ENCODE measurements at places on chromosomes 12 and 14. TPM values are rescaled to one million over a fixed set of nuclear protein-coding genes. Genes with fewer than 3 reads are reported as not detected.

The TMEM30B gene
- 9.3 TPM for total RNA-seq

The PLEK2 gene
- total RNA-seq, result 4.0 TPM

The ART4 gene
- total RNA-seq, result 4.8 TPM

The SIX6 gene
- not detected for total RNA-seq

The STON2 gene
- total RNA-seq, result 53.5 TPM

The ZFHX2 gene
- total RNA-seq, result 0.32 TPM

The KRT2 gene
- total RNA-seq, result not detected

The TAS2R42 gene
- total RNA-seq, result not detected

The CLEC12A gene
- 1.5 TPM for total RNA-seq

The ST8SIA1 gene
- 19.8 TPM for total RNA-seq

The MIPOL1 gene
- 48.4 TPM for total RNA-seq

The PRIMA1 gene
- total RNA-seq, result 1.3 TPM

The RIMBP2 gene
- total RNA-seq, result 2.7 TPM

The KRT1 gene
- total RNA-seq, result 0.42 TPM

The KRT4 gene
- total RNA-seq, result 6.3 TPM

The GPX2 gene
- 21.0 TPM for total RNA-seq

The RASSF9 gene
- 10.4 TPM for total RNA-seq

The GRIN2B gene
- total RNA-seq, result 1.7 TPM

GRCh38 chr12:80118565-80119324 is 19.4 kb downstream of the OTOGL start:
- DNase-seq, result no peak

DNA sequence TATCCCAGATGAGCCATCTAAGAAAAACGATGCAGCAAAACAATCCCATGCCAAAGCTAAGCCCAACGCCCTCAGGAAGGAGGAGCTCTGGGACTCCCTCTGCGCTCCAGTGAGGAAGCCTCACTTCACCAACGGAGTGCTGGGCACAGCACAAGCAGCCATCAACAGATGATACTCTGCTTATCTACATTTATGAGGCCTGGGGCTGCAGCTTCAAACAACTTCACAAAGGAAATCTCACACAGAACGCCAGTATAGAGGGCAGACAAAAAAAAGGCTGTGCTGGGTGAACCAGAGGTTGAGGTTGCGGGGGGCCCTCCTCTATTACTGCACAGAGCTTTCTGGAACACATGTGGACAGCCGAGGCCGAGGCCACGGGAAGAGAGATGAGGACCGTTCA is 34.9 kb upstream of the GPR68 start:
- no peak for DNase-seq

- DNase-seq, result no peak
Observed at GRCh38 chr14:34387974-34388516, 74.0 kb downstream of the SPTSSA start.

- peak; percentile 21 for DNase-seq
Observed at GRCh38 chr12:111643427-111643826, 42.3 kb downstream of the BRAP start.

GRCh38 chr12:71746974-71747611 is 7.6 kb upstream of the RAB21 start:
- DNase-seq, result no peak

GRCh38 chr12:66555113-66555512 is 123.8 kb downstream of the GRIP1 start:
- DNase-seq, result no peak

DNA sequence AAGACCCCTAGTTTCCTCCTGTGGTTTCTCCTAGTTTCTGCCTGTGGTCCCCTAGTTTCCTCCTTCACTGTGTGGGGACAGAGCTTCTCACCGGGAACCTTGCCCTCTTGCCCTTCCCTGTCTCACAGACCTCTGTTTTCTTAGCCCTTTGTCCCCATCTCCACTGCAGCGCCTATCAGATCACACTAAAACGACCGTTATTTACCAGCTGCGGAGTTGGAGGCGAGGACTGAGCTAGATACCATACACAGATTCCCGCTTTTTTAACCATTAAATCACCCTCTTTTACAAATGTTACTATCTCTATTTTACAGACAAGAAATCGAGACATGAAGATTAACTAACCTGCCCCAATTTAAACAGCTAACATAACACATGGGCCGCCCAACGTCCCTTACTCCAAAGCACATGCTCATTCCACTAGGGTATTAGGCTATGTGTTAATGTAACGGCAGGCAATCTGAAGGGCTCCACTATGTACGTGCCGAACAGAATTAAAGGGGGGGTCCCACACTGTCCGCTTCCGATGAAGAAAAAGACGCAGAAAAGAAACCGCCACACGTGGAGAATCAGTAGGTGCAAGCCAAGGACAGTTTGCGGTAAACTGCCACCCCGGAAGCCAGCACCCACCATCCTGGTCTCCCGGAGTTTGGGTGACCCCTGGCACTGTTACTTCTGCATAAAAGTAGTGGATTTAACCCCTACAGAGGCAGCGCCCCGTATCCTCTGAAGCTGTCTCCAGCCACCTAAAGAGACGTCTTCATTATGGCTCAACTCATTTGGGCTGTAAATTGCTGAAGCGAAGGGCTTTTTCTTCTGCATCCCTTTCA is 1.9 kb upstream of the FKBP4 start:
- DNase-seq, result no peak

DNA sequence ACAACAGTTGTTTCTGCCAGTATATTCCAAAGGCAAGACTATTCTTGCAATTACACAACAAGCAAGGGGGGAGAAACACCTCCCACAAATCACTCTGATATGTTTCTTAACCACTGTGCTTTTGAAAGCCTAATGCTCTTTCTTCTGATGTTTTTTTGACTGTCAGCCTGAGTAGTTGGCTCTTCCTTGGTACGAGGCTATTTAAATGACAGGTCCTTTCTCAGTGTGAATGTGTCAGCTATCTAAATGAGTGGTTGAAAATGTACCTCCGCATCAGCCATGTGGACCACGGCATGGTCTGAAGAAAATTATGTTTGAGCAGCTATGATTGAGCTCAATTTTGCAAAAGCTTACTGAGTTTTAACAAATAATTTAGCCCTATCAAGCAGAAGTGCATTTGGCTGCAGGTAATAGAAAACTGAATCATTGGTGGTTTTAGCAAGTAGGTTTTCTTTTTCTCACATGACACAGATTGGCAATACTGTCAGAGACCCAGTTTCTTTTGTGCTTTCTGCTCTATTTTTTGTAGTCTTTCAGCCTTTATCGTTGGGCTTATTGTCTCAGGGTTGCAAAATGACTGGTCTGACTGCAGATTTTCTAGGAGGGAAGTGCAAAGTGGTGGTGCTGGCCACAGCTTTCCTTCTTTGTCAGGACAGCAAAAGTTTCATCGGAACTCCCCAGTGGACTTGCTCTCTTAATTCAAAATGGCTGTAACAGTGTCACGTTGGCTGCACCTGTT is 162.8 kb downstream of the RGS6 start:
- no peak for DNase-seq

DNA sequence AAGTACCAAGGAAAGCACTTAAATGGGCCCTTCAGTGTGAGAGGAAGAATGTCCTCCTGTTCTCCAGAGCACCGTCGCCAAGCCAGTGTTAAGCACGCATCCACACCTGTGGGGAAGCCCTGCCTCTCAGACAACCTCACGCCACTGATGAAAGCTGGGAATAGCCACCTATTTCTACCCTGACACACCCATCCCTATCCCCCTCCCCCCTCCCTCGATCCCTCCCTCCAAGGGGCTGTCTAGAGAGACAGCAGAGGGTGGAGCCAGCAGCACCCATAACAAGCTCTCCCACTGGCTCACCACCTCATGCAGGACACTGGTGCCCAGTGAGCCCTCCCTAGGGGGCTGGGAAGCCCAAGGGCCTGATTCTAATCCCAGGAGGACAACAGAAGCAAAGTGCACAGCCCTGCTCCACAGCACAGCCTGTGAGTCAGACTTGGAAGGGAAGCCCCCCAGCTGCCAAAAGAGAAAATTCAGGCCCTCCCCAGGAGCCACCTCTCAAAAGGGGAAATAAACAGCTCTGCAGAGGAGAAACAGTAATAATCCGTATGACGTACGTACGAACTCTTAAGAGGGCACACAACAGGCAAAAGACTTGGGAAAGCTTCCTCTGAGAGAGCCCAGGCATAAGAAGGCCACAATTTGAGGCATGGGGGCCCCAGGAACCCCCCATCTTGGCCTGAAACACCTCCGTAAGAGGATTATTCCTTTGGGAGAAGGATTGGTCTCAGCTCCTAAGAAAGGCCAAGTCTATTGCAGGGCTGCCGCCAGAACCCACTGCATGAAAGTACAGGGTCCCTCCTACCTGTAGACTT is 7.8 kb downstream of the PITPNM2 start:
- no peak for DNase-seq

- no peak for DNase-seq
Observed at GRCh38 chr14:98176892-98177291, 1095.1 kb downstream of the BCL11B start.

- no peak for DNase-seq
Observed at GRCh38 chr12:69915964-69916363, 90.9 kb downstream of the MYRFL start.

GRCh38 chr12:93678779-93679178 is 1.6 kb downstream of the CRADD start:
- no peak for DNase-seq

GRCh38 chr14:79325071-79325470 is 886.2 kb downstream of the DIO2 start:
- DNase-seq, result no peak

DNA sequence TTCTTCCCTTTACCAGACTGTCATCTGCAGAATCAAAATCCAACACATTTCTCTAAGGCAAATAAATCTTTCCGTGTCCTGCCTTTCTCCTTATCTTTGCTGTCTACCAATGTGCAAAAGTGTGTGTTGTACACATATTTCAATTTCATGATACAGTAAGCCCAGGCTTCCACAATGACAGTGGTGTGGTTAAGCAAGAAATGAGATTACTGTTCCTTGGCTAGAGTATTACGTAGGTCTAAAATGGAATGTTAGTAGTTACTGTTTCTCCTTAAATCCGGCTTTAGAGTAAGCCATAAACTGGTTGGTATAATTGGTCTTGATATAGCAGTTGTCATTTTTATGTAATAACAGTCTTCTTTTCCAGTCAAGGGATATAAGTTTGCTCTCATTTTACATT is 82.0 kb downstream of the ACSS3 start:
- no peak for DNase-seq

GRCh38 chr12:92185052-92185451 is 39.4 kb upstream of the BTG1 start:
- DNase-seq, result no peak

DNA sequence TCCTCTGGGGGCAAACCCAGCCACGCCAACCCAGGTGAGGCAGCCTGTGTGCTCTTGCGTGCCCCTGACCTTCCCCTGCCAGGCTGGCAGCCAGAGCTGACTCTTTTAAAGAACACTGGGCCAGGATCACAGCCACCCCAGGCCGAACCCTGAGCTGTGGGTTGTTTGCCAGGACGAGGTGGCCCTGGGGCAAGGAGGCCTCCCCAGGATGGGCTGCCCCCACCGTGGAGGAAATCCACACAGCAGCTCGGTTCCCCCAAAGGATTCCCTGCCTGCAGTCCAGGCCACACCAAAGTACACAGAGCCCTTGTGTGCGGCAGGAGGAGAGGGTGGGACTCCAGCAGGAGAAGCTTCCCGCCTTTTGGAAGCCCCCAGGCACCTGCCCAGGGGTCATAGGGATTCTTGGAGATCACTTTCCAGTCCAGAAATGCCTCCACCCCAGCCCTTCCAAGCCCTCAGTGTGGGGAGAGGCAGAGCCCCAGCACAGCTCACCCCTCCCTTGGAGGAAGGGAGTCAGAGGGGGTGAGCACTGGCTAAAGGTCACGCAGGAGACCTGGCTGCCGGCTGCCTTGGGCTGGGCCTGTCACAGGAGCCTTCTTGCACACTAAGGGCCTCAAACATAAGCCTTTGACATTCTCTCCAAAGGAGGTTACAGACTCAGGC is 115.6 kb downstream of the CALM1 start:
- DNase-seq, result no peak

DNA sequence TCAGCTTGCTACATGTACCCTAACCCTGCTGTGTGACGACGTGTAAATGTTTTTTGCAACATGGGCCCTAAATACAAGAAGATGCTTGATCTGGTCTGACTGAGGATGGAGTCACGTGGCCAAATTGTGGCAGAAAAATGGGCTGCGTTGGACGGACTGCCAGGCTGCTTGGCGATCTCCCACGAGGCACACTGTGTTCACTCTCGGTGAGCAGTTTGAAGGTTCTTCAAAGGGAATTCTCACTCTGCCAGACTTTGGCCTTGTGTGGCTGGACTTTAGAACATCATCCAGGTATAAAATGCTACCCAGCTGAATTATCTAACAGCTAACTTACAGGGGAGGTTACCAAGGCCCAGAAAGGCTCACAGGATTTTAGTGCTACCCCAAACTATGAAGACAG is 85.1 kb downstream of the KDM2B start:
- DNase-seq, result no peak

- DNase-seq, result no peak
Observed at GRCh38 chr12:27747111-27747820, 32.8 kb upstream of the KLHL42 start.

DNA sequence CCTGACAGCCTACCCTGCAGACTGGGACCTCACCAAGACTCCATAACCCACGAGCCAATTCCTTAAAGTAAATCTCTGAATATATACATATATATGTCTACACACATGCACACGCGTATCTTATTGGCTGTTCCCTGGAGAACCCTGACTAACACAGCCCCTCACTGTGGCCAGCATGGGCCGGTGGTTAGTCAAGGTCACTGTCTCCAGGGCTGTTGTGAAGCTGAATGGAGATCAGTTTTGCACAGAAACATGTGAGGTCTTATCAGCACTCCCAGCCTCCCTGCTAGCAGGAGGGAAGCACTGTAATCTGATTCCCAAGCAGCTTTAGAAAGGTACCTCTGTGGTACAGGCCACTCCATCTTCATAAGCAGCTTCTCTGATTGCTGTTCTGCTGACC is 46.6 kb upstream of the PLEKHG6 start:
- no peak for DNase-seq

- no peak for DNase-seq
Observed at GRCh38 chr12:85390266-85390665, 110.2 kb downstream of the ALX1 start.

- DNase-seq, result no peak
Observed at GRCh38 chr14:24137529-24138395, 1.8 kb downstream of the PSME1 start.

DNA sequence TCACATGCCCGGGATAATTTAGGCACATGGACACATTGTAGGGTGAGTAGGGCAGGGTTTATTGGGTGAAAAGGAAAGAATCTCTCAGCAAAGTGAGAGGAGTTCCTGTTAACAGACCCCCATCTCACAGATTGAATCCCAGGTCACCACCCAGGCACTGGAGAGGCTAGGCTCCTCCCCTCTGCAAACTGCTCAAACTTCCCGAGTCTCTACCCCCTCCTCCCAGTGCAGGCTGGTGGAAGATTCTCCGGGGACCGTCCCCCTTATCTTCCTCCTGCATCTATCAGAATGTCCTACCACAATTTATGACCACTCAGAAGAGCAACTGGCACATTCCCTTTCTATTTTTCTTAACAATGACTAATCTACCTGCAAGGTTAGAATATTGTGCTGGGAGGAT is 126.0 kb downstream of the NTF3 start:
- DNase-seq, result no peak

DNA sequence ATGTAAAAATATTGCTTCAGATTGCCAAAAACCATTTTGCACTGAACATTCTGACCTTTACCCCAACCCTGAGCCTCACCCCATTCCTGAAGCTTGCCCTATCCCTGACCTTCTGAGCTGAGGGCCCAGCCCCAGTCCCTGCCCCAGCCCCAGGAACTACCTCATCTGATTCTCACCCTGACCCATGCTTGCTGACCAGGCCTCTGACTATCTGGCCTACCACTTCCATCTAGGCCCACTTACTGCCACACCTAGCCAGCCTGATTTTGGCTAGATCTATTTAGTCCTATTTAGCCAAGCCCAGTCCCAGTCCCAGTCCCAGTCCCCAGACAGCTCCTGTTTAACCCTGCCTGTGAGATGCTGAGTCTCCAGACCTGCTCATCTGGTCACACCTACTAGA is 33.6 kb downstream of the OR10P1 start:
- DNase-seq, result no peak

Measured in urinary bladder (tissue), 4 donors.